Fibroblast of skin of right biceps (primary cell): ENCODE measurements at places on chromosomes 12 and 14.

DNA sequence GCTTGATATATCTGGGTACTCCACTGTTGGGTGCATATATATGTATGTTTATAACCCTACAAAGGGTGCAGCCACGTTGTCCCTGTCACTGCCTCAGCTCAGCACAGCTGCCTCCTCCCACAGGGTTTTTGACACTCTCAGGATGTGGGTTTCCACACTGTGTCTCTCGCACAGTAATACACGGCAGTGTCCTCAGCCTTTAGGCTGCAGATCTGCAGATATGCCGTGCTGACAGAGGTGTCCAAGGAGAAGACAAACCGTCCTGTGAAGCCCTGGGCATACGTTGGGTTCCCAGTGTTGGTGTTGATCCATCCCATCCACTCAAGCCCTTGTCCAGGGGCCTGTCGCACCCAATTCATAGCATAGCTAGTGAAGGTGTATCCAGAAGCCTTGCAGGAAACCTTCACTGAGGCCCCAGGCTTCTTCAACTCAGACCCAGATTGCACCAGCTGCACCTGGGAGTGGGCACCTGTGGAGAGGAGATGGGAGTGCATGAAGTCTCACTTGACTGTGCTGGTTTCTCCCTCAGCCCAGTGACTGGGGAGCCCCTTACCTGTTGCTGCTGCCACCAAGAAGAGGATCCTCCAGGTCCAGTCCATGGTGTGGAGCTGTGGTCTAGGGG, 498.7 kb downstream of the TMEM121 start:
- DNase-seq, result no peak

GRCh38 chr14:100201701-100202100, 37.2 kb upstream of the YY1 start:
- no peak for DNase-seq

DNA sequence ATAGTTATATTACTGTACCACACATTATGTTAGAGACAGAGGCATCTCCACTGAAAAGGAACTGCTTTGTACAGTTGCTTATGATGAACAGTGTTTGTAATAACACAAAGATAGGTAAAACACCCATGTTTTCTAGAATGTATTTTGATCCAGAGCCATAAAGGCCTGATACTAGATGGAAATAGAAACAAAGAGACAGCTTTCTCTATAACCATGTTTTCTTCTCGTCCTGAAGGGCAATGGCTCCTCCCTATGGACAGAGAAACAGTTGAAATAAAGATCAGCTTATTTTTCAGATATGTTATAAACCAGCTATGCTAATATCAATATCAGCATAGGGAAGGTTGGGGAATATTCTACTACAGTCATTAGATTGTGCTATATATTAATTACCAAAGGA, 109.2 kb downstream of the ATXN7L3B start:
- DNase-seq, result no peak

GRCh38 chr12:123457980-123458779, at the start of gene SNRNP35:
TSS of gene SNRNP35 (plus strand) at chr12:123458139. CDS start at chr12:123465541, 7,402 bp downstream.
- DNase-seq, result peak; percentile 90

DNA sequence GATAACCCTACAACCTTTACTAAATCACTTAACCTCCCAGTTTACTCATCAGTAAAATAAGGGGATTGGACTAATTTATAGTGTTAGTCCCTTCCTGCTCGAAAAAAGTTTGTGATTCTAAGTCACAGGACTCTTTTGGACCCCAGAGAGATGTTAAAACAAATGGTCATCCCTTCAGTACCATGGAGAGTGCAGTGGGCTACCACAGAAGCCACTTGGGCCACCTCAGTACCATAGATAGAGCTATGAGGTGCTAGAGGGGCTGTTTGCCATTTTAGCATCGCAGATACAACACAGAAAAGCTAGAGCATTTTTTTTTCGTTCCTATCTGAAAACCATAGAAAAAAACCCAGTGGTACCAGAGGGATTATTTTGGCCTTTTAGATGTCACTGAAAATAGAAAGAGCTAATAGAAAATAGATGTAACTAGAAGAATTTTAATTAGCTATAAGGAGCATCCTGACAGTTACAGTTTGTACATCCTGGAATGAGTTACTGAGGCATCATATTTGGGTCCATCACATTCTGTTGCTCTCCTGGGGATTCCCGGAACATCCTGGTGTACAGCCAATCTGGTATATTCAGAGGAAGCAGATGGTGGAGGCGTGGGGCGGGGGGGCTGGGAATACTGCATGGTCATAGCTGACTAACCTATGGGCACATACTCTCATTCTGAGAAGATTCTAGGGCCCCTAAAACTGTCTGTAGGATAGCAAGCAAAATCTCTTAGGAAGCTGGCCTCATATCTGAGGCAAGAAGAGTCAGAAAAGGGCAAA, 2.8 kb downstream of the ZNF219 start:
- peak; percentile 62 for DNase-seq

DNA sequence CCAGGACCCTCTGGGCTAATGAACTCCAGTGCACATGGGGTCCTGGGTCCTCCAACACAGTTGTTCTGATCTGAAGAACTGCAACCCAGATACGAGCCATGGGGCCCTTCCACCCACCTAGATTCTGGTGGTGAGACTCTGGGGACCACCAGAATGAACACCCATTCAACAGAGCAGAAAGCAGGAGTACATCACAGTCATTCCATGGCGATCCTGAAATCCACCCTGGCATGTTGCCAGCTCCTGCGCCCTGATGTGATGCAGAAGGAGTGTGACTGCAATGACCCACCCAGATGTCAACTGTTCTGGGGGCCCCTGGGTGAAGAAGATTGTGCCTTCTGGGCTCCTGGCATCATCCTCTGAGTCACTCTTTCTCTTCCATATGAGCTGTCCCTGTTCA, 211.6 kb downstream of the KIF26A start:
- no peak for DNase-seq

- DNase-seq, result no peak
Measured at GRCh38 chr12:6354495-6355393, 12.9 kb upstream of the TNFRSF1A start.

DNA sequence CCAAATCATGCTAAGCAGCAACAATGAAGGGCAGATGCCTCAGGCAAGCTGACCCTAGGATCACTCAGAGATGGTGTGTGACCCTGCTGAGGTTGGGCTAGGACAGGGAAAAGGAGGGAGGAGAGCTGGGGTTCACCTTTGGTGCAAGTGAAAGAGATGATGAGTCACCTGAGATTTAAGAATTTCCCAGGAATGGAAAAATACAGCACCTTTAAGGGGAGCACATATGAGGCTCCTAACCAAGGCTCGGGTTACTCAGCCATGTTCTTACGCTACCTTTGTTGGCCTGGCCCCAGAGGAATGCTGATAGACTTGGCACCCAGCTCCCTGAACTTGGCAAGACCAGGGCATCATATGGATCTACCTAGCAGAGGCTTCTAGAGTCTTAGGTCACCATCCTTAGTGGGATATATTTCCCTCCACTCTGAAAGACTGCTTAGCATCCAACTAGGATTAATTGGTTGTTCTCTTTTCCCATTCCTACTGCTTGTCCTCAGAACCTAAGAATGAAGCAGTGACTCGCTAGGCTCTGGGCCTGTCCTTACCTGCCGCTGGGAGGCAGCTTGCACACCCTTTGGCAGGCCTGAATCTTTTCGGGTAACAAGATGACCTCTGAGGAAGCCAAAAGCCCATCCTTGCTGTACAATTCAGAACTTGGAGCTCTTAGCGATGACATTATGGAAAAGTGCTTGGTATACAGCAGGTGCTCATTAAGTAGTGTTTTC, 4.0 kb upstream of the NAA25 start:
- no peak for DNase-seq

GRCh38 chr12:79685068-79685467, 5.7 kb downstream of the PAWR start:
- DNase-seq, result peak; percentile 79

GRCh38 chr12:30796891-30797371, 42.2 kb upstream of the CAPRIN2 start:
- DNase-seq, result peak; percentile 64

- DNase-seq, result no peak
Measured at GRCh38 chr14:100622224-100622623, 35.0 kb upstream of the BEGAIN start.

GRCh38 chr14:102655137-102655536, 62.7 kb downstream of the RCOR1 start:
- peak; percentile 73 for DNase-seq

DNA sequence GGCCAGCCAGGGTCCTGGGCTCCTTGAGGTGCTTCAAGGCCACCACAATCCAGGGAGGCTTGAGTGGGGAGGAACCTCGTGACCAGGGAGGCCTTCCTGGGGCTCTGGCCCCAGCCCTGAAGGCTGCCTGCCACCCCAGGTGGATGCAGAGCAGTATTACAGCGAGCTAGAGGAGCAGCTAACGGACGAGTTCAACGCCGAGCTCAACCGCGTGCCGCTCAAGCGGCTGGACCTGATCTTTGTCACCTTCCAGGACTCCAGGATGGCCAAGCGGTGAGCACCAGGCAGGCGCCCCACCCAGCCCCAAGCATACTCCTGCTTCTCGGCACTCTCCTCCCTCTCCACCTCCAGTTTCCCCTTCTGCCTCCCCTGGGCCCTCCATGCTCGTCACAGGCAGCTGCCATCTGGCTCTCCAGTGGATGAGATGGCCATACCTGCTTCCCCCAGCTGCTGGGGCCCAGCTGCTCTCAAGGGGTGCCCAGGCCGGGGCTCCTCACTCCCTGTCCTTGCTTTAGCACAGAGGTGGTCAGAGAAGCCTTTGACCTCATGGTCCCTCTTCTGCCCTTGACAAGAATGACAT, 30.6 kb downstream of the NGB start:
- DNase-seq, result no peak

GRCh38 chr14:91714805-91715204, 17.1 kb downstream of the CATSPERB start:
- no peak for DNase-seq

DNA sequence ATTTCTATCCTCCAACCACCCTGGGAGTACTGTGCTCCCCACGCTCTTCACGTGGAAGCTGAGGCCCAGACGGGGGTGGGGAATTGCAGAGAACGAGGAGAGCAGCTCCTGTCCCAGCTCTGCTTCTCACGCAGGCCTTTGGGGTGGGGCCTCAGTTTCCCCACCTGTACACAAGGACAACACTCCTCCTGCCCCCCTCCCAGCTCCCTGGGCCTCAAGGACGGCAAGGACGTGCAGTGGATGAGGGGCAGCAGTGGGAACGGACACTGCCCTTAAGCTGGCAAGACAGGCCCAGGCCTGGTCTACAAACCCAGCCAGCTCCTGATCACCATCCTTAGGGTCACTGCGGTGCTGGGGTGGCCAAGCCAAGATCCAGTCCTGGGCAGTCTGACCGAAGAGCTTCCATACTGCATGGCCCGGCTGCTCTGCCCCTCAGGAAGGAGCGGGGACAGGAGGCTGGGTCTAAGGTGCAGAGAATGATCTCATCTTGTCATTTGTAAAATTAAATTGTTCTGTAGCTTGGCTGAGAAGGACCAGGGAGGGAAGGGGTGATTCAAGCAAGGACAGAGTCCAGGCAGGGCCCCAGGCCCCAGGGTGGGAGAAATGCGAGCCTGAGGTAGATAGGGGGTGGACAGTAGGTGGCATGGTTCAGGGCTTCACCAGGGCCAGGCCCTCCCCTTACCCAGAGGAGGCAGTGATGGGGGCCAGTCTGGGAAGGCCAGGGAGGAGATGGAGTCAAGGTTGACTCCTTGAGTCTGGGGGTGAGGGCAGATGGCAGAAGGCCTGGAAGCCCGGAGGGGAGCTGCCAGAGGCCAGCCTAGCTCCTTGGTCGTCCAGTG, 1.3 kb upstream of the CLBA1 start:
- no peak for DNase-seq

GRCh38 chr14:79465651-79466050, 745.7 kb downstream of the DIO2 start:
- DNase-seq, result peak; percentile 18

DNA sequence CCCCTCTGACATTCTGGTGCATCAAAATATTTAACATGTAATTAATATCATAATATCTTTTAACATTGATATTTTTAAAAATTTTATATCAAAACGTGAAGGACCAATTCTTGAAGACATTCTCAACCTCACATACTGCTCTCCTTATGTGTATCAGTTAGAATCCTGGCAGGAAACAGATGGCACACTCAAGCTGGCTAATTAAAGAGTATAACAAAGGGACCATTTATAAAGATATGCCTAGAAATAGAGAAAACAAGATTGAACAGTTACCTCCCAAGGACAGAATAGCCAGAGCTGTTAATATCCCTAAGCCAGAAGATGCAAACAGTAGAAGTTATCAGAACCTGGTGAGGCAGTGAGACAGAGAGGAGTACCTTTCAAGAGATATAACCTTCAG, 368.7 kb downstream of the NELL2 start:
- DNase-seq, result no peak

GRCh38 chr12:90569685-90570084, 385.3 kb downstream of the CCER1 start:
- DNase-seq, result no peak
